Vagina (tissue), 2 donors: ENCODE measurements at places on chromosomes 3 and 15.

DNA sequence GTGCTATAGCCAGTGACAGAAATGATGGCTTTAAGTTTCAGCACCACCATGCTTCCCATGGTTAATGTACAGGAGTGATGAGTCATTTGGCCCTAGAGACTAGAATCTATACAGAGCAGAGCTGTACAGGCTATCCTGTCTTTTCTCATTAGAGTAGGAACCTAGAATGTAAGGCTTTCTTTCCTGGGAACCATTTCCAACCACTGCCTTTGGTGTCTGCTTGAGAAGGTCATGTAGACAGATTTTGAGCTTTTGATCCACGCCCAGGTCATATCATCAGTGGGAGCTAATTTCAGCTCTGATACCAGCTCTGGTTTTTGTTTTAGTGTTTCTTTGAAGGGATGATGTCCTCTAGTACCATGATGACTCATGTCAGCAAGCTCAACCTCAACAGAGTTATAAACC, 543.1 kb downstream of the NTRK3 start:
- no peak for DNase-seq

GRCh38 chr15:70133296-70133695, 35.6 kb upstream of the TLE3 start:
- no peak for DNase-seq

DNA sequence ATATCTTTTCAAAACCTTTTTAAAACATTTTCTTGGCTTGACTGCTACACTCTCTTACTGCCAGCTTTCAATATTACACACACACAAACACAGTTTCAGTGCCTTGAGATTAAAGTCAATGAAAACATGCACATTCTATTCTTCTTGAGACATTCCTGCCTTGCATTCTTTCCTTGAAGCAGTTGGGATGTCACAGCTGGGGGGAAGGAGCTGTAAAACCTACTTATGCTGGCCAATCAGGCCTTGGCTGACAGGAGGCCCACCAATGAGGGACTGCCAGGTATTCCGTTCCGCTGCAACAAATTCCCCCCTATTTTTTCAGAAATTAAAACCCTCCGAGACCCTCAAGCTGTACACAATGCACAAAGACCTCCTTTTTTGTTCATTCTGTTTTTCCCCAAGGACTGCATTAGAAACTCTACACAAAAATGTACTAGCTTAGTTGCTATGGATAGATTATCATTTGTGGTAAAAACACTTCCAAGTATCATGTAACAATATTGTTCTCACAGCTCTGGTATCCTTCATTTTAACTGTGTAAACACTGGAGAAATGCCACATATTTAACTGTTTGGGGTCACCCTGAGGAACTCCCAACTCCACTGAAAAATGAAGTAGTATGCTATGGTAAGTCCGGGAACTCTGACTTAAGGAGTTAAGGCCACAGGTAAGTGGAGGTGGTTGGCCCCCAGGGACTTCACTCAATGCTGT, 18.5 kb downstream of the FSTL1 start:
- no peak for DNase-seq

- no peak for DNase-seq
These were observed 59.9 kb upstream of the DGKG start for GRCh38 chr3:186421946-186422345.

DNA sequence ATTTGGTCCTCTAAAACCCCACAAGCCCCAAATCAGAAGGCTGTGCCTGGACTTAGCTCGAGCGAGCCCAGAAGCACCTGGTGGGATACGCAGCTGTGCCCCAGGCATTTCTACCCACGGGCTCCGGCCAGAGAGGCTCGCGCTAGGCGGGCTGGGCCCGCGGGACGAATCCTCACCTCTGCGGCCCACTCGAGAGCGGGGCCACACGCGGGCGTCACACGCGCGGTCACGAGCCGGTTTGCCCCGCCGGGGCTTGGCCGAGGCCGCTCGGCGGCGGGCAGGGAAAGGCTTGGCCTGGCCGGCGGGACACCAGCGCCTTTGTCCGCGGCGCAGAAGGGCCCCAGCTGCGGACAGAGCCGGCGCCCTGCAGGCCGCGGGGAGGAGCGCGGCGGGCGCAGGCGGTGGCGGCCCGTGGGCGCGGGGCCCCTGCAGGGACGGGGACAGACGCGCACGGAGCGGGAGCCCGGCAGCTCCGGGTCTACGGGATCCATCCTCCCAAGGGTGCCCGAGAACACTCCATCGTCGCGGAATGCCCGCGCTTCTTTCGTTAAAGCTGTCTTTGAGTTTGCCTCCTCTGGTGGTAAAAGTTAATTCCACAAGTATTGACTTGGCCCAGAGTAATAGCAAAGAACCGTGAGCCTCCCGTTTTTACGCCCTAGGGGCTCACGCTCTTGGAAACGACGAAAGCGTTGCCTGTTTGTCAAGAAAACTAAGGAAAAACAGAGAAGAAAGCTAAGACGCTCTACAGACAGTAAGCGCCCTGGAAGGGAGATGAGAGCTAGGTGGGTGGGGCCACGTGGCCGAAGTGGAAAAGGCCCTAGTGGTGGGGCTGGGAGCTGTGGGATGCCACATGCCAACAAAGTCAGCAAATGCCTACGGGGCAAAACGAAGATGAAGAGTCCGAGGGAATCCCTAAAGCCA, 26.4 kb downstream of the TYRO3 start:
- DNase-seq, result no peak

DNA sequence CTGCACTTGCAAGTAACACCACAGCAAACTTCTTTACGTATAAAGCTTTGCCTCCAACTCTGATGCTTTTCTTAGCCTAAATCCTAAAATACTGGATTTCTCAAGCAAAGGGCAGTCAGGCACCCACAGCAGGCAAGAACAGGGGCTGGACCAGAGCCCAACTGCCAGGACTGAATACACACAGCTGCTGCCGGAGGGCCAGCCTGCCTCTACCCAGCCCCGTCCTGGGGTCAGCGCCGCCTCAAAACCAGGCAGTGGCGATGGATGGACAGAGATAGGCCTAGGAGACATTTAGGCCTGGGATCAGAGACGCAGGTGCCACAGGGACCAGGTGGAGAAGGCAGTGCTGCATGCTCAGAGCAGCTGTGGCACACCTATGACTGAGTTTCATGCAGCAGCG, 47.6 kb upstream of the SEC61A1 start:
- DNase-seq, result no peak

DNA sequence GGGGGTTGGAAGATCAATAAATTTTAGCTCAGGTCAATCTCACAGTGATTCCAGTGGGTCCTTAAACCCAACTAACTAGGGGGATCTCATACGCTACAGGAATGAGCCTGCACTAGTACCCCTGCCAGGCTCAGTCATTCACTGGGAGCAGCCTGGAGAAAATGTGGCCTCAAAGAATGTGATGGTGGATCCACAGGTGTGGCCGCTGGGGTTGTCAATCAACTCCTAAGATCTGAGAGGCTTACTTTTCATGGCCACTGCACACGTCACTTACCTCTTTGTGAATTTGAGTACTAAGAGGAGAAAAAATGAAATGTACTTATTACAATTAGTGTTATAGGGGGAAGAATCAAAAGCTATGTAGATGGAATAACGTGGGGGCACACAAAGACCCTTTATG, 17.5 kb upstream of the FNDC3B start:
- DNase-seq, result no peak

- no peak for DNase-seq
These were observed 422.2 kb downstream of the GBE1 start for GRCh38 chr3:81339040-81339845.

DNA sequence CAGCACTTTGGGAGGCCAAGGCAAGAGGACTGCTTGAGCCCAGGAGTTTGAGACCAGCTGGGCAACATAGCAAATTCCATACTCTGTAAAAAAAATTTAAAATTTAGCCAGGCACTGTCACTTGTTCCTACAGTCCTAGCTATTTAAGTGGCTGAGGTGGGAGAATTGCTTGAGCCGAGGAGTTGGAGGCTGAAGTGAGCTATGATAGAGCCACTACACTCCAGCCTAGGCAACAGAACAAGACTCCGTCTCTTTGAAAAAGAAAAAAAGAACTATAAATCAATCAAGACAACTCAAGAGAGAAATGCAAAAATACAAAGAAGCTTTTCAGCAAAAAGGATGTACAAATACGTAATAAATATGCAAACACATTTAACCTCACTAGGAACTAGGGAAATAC, 78.8 kb downstream of the TJP1 start:
- no peak for DNase-seq
